ENCODE measurements at places on chromosomes 6 and 20. TPM values are rescaled to one million over a fixed set of nuclear protein-coding genes. Genes with fewer than 3 reads are reported as not detected.

SSTR4 gene
- not detected for total RNA-seq

EYA2 gene
- total RNA-seq, result 1.3 TPM

ZFP57 gene
- not detected for total RNA-seq

SDCBP2 gene
- total RNA-seq, result 3.6 TPM

GNRH2 gene
- total RNA-seq, result not detected

ECT2L gene
- 0.31 TPM for total RNA-seq

CCDC170 gene
- 4.1 TPM for total RNA-seq

CAPN11 gene
- total RNA-seq, result 0.72 TPM

RBM24 gene
- total RNA-seq, result 201 TPM

TBX18 gene
- 18.1 TPM for total RNA-seq

TFAP2D gene
- total RNA-seq, result not detected

NRSN1 gene
- total RNA-seq, result 0.51 TPM

CTSZ gene
- total RNA-seq, result 90.7 TPM

TRAPPC3L gene
- 0.31 TPM for total RNA-seq

GPSM3 gene
- 1.5 TPM for total RNA-seq

SNAP91 gene
- 2.9 TPM for total RNA-seq

BEND6 gene
- 4.9 TPM for total RNA-seq
